Right renal pelvis (tissue), 4 donors: ENCODE measurements at places on chromosomes 7 and 10. TPM values are rescaled to one million over a fixed set of nuclear protein-coding genes. Genes with fewer than 3 reads are reported as not detected.

- no peak for DNase-seq
These were observed 380.6 kb downstream of the PHTF2 start for GRCh38 chr7:78179211-78179610.

DNA sequence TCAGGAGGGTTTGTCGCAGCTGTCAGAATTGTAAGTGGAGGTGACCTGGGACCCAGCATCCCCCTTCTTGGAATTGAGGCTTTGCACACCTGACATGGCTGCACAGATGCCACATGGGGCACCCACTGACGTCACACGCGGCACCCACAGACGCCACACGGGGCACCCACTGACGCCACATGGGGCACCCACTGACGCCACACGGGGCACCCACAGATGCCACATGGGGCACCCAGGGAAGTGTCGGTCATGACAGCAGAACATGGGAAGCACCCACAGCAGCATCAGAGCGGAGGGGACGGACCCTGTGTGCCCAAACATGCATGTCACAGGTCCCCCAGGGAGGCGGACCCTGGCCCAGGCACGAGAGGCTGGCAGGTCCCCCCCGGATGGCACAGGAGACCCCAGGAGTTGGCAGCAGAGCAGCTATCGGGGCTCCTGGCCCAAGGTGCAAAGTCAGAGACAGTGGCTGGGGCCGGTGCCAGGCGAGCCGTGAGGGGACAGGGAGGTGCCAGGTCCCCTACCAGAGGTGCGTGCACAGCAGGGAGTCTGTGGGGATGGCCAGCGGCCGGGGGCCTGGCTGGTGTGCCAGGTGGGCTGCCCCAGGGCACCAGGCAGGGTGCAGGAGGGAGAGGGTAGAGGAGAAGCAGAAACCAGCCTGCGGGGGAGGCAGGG lies 21.1 kb downstream of the KNDC1 start:
- DNase-seq, result no peak

GRCh38 chr7:92944633-92945032 lies 108.3 kb upstream of the CDK6 start:
- DNase-seq, result no peak

GRCh38 chr7:39712751-39713150 lies 89.4 kb downstream of the RALA start:
- DNase-seq, result no peak

GRCh38 chr10:10663622-10664021 lies 354.1 kb upstream of the CELF2 start:
- DNase-seq, result no peak

DNA sequence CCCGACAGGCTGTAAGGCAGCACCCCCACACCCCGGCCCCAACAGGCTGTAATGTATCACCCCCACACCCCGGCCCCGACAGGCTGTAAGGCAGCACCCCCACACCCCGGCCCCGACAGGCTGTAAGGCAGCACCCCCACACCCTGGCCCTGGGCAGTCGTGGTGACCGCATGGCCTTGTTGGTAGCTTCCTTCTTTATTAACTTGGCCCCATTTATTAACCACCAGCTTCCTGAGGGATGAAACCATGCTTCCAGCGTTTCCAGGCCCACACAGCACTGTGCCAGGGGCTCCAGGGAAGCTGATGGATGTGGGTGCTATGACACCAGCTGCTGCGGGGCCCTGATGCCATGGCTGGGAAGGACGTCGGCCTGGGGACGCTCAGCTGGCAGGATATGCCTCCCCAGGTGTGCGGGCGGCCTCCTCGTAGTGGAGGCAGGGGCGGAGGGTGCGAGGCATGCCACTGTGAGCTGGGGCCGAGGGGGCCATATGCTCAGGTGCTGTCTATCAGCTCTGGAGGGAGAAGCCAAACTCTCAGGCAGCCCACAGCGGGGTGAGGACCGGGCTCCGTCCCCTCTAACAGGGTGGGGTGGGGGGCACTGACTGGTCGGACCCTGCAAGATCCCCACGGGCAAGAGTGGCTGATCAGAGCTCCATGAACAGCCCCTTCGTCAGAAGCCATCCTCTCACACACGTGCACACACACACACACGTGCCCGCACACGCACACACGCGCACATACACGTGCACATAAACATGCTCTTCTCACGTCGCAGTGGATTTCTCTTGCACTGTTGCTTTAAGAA lies 311.0 kb downstream of the PTPRN2 start:
- DNase-seq, result no peak

DNA sequence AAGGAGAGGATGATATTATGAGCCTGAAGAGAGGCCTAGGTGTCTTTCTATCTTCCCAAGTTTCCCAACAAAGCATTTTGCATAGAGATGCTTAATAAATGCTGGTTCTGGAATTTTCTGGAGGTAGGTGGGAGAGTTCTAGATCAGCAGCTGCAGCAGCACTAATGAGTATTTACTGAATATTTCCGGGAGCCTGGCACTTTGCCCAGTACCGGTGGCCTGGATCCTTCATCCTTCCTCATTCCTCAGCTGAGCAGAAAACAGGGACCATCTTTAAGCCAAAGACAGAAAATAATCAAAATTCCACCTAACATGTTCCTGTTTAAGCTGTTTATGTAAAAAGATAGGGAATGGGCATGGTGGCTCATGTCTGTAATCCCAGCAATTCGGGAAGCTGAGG lies 813.2 kb upstream of the AUTS2 start:
- no peak for DNase-seq

Gene CDK14
- 30.3 TPM for polyA plus RNA-seq

GRCh38 chr7:92631850-92632487 lies 41.8 kb upstream of the FAM133B start:
- DNase-seq, result no peak

Gene PAPOLB
- polyA plus RNA-seq, result 0.10 TPM

Gene TLX1
- polyA plus RNA-seq, result 0.11 TPM

GRCh38 chr7:146119002-146119401 lies 2.4 kb downstream of the CNTNAP2 start:
- no peak for DNase-seq

DNA sequence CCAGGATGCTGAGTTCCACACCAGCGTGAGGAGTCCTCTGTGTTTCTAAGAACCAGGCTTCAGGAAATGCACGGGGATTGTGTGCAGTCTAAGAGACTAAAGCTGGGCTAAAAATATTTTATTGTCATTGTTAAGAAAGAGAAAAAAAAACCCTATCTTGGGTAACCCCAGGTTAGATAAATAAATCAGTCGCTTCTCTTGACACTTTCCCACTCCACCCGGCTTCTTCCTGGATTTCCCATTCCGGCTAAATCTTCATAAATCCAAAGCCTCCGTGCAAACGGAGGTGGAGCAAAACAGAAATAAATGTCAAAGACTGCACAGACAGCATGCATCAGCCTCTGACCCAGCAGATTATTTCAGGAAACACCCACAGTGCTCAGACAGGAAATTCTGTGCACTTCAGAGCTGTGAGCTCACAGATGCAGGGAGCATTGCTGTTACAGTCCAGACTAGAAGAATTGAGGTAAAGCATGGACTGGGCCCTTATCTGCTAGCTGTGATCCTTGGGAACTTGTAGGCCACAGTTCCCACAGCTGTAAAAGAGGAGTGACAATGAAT lies 44.8 kb upstream of the GRID1 start:
- DNase-seq, result no peak

- DNase-seq, result no peak
These were observed 26.8 kb downstream of the PROSER2 start for GRCh38 chr10:11849911-11850310.

Gene GATA3
- polyA plus RNA-seq, result 119 TPM

DNA sequence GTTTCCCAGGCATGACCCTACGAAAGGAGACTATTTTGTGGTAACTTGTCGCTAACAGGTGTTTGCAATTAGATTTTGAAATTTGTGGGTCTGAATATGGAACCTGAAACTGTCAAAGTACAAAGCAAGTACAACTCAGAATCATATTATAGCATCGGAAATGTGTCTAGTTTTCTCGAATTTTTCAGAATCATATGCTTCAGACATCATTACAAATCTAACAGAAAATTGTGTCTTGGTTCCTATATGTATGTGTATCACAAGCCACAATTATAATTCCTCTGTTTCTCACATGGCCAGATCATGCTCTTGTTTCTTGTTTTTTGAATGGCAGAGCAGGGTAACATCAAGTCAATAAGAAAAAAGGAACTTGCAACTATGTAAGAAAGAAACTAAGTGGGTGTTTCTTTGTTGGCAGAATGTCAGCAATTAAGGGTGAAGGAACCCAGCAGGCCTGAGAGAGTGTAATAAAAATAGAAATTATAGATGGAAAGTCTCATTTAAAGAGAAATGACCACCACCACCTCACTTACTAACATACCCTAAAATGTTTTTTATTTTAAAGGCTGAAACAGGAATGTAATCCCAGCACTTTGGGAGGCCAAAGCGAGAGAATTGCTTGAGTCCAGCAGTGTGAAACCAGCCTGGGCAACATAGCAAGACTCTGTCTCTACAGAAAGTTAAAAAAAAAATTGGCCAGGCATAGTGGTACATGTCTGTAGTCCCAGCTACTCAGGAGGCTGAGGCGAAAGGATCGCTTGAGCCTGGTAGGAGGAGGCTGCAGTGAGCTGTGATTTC lies 51.3 kb downstream of the PRTFDC1 start:
- no peak for DNase-seq

Gene EZH2
- polyA plus RNA-seq, result 38.0 TPM

- DNase-seq, result no peak
These were observed 683.9 kb downstream of the MAGI2 start for GRCh38 chr7:78769481-78770101.

DNA sequence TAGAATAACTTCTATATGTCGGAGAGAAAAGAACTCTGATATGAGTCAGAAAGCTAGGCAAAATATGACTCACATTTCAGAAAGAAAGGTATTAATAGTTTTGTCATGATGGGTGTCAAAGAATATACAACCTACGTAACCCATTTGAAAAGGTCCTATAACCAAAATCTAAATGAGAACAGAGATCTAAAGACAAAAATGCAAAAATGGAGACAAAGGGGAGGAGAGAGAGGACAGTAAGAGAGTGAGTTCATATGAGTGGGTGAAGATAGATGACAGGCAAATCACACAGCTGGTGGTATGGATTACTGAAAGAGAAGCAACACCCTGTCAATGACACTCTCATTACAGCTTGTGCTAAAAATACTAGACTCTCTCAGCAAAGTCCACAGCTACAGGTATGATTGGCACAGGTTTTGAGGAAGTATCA lies 25.6 kb downstream of the ANKMY2 start:
- DNase-seq, result no peak

Gene ZNF365
- polyA plus RNA-seq, result 0.32 TPM

Gene ATXN7L1
- 12.6 TPM for polyA plus RNA-seq

GRCh38 chr10:124049484-124049883 lies 43.9 kb downstream of the CHST15 start:
- no peak for DNase-seq

Gene MMP21
- 0.35 TPM for polyA plus RNA-seq
